B cell (primary cell): ENCODE measurements at places on chromosomes 2 and 18. TPM values are rescaled to one million over a fixed set of nuclear protein-coding genes. Genes with fewer than 3 reads are reported as not detected.

Gene CSRNP3
- not detected in 2 replicates for total RNA-seq

- no peak for DNase-seq
These were observed 6.1 kb downstream of the STEAP3 start for GRCh38 chr2:119229716-119230115.

Gene THUMPD2
- total RNA-seq, result 13.9 and 14.8 TPM in 2 replicates

DNA sequence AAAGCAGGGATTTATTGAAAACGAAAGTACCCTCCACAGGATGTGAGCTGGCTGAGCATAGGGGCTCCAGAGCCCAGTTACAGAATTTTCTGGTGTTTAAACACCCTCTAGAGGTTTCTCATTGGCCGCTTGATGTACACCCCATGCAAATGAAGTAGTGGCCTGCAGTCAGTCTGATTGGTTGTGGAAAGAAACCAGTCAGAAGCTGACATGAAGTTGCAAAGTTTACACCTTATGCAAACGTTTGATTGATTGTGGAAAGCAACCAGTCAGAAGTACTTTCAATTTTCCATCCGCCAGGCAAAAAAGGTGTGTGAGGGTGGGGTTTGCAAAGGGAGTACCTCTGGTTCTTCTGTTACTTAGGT is 62.3 kb downstream of the VWA3B start:
- no peak for DNase-seq

DNA sequence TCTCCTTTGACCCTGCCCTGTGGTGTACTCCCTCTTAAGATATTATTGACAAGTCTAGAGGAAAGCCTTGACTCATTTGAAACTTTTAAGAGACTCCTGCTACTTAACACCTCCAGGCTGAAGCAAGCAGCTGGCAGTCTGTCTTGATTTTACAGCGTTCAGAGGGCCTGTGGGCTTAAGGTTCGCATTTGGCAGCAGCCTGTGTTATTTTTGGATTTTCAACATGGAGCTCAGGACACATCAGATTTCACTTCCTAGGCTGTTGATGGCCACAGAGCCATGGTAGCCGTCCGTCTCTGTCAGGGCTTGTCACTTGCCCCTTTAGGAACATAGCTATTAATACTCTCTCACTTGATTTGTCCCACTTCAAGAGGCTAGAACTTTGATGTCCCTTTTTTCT is 73.6 kb downstream of the VWA3B start:
- DNase-seq, result no peak

- DNase-seq, result peak; percentile 47
These were observed 15.4 kb upstream of the MLPH start for GRCh38 chr2:237471438-237472186.

Gene MRO
- total RNA-seq, result not detected in 2 replicates

GRCh38 chr2:168456521-168457189 is 583 bp downstream of the CERS6 start:
- DNase-seq, result peak; percentile 64

- DNase-seq, result no peak
These were observed 1.5 kb upstream of the GPBAR1 start for GRCh38 chr2:218259099-218259961.

- no peak for DNase-seq
These were observed 28.0 kb upstream of the SCLY start for GRCh38 chr2:238032755-238033337.
